Right hindlimb (tissue), 1 donor: ENCODE measurements at places on chromosomes 16 and 17.

DNA sequence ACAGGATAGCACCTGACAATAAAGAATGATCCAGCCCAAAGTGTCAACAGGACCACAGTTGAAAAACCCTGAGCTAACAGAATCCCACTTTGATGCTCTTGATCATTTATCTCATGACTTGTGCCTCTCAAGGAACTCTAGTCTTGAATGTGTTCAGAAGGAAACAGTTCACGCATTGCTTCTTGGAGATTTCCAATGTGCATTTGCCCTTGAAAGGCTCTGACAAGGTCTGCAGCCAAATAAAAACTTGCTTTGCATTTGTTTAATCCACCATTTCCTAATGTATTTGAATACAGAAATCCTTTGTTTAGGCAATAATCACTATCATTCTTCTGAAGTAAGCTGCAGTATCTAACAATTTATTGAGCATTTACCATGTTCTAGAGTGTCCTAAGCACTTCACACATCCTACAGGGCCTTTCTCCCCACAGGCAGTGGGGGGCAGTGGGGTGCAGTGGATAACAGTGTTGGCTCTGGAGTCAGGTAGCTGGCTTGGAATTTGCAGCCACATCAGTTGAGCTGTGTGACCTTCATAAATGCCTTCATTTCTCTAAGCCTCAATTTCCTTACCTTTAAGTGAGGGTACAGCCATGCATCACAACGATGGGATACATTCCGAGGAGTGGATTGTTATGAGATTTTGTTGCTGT is 239.7 kb downstream of the XYLT1 start:
- DNase-seq: no peak

DNA sequence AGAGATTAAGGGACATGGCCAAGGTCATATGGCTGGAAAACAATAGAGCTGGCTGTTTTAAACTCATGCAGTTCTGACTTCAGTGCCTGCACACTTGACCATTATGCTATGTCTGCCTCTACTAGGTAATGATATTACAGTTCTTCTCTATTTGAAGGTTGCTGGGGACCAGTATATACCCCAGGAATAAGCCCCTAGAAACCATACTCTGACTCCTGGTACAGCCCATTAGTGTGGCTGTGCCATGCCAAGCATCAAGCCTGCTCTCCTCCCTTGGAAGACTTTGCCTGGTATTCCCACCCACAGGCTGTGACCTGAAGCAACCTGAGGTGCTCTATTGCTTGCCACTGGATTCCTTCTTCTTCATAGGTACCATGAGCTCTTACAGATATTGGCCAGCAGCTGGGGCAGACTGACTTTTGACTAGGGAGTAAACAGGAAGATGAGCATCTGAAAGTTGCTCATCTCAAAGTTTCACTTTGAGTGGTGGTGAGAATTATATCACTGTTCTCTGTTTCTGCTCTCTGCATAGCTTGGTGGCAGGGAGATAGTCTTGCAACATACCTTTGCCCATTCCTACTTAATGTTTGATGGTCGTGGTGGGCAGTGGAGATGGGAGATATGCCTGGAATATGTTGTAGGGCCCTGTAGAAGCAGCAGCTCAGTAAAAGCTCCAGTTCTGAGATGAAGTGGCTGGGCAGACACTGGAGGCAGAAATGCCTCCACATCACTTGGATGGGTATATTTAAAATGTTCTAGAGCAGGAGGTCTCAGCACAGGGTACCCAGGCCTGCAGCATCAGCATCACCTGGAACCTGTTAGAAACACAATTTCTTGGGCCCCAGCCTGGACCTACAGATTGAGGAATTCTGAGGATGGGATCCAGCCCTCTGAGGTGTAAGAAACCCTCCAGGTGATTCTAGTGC is 274.7 kb downstream of the HS3ST4 start:
- DNase-seq: no peak

DNA sequence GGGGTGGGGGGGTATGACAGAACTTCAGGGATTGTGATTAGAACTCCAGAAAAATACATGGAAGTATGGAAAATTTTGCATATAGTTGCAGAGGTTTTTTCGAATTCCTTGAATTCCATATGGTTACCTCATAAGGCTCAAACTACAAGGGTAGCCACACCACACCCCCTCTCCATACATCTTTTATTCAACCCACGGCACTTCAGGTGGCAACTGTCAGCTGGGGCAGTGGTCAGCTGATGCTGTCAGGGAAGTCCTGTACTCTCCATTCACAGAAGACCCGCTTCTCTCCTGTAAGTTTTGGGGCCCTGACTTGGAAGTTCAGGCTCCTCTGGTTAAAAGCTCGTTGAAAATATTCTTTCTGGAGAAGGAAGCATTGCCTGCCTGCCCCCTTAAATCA is 57.5 kb upstream of the CLEC19A start:
- DNase-seq: no peak

DNA sequence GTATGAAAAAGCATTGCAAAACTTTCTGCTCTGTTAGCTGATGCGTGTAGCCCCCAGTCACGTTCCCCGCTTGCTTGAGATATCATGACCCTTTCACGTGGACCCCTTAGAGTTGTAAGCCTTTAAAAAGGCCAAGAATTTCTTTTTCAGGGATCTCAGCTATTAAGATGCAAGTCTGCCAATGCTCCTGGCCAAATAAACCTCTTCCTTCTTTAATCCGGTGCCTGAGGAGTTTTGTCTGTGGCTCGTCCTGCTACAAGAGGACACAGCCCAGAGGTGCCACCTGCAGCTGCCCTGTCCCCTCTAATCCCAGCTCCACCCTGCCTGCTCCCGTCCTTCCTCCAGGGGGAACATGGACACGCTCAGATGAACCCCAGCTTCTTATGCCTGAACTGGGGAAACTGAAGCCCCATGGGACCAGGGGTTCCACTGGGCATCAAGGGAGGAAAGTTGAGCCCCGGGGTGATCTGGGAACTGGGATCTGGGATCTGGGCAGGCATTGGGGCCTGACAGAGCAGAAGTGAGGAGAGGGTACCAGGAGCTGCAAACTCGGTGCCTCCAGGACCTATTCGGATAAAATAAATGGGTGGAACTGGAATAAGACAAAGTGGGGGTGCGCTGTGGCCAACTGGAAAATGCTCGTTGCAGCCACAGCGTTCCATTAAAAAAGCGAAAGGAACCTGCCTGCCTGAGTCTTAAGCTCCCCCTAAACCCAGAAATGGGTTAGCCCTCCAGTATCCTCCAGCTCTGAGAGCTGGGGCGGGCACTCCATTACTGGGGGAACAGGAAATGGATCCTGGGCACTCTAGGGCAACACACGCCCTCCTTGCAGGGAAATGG is 19.7 kb downstream of the QPRT start:
- DNase-seq: no peak

- DNase-seq: no peak
Measured at GRCh38 chr17:37742116-37742761, 2.6 kb downstream of the HNF1B start.

DNA sequence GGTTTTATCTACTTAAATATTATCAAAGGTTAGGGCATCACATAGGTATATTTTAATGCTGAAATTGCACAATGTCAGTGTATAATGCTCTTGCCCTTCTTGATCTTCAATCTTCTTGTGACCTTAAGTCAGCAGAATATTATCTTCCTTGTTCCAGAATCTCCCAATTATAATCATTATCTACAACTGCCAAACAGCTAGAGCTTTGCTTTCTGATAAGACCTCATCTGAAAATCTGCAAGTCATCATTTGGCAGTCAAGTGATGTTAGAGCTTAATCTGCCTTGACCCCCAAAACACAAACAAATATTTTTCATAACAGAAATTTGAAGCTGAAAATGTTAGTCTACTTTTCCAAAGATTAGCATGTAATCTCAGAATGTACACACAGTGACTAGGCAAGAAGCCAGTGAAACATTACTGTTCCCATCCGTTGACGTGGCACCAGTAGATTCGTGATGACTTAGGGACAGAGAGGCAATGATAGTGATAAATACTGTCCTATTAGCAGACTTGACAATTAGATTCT is 19.8 kb downstream of the REXO5 start:
- no peak for DNase-seq

DNA sequence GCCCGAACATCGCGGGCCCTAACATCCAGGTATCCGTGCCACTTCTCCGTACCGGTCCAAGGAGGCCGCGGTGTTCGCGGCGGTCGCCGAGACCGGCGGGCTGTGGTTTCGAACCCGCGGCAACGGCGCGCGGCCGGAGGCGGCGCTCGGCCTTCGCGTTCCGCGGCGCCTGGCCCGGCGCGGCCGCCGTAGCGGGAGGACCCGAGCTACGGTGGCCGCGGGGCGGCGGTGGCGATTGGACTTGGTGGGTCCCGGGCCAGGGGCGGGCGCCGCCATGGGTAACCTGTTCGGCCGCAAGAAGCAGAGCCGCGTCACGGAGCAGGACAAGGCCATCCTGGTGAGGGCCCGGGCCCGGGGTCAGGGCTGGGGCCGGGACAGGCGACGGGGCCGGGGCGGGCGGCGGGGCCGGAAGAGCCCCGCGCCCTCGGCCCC is at the start of gene CHMP6:
CHMP6 (plus strand) TSS at position 197 of the 432 bp plus-strand sequence; CDS start at position 275, 78 bp downstream.
- DNase-seq: peak; percentile 84

GRCh38 chr17:13429201-13429600 is 172.5 kb downstream of the HS3ST3A1 start:
- no peak for DNase-seq

DNA sequence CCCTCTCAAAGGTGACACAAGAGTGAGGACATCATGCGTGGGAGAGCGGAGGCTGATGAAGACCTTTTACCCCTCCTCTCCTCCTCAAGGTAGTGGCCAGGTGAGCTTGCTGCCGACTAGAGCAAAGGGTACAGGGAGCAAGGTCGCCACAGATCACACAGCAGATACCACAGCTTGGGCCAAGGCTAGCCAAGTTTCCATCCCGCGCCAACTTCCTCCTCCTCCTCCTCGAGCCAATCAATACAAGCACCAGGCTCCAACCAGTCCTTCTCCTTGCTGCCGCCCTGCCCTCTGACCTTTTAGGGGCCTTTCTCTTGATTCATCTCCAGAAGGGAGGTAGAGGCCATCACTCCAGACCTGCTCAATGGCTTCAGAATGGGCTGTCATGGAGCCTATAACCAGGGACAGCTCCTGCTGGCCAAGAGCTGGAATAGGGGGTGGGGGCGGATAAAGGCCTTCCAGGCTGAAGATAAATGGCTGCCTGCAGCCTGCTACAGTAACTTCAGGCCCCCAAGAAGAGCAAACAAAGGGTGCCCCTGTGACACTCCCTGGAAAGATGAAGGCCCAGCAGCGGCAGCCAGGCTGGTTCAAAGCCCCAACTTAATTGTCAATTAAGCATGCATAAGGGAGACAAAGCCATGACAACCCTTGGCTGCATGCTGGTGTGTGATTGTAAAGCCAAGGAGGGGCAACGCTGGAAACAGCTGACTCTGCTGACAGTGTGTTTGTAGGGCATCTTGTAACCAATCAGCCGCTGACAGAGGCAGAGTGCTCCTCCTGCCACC is 17.8 kb downstream of the HNF1B start:
- DNase-seq: no peak

DNA sequence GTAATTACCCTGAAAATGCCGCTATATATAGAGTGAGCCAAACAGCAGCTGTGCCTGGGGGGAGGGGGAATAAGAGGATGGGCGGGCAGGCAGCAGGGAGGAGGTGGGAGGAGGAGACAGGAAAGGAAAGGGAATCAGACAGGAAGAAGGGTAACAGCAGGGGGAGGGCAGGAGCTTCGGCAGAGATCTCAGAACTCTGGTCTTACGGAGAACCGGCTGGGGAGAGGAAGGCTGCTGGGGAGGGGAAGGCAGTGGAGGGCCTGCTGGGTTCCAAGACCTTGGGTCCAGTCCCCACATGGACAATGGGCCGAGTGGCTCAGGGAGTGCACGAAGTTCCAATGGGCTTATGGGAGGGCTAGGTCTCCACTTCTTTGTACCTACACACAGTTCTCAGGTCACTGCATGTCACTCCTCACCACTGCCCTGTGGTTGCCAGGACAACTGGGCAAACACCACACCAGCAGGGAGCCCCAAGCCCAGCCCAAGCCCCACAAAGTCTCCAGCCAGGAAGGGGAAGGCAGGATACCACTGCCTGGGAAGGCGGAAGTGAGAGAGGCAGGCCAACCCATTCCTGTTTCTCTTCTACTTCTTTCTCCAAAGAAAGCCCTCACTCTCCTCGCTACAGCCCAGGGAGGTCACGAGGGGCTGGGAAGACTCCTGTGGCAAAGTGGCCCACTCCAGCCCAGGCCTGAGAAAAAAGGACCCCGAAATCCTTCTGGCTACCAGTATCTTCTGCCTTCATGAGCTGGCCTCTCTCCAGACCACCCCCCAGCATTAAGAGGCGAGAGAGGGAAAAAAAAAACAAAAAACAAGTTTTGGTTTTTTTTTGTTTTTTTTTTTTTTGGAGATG is 25.3 kb downstream of the G6PC3 start:
- DNase-seq: peak; percentile 95

GRCh38 chr16:71568551-71568950 is 8.3 kb downstream of the TAT start:
- DNase-seq: no peak

GRCh38 chr16:2280981-2281542 is 13.1 kb upstream of the RNPS1 start:
- DNase-seq: no peak

DNA sequence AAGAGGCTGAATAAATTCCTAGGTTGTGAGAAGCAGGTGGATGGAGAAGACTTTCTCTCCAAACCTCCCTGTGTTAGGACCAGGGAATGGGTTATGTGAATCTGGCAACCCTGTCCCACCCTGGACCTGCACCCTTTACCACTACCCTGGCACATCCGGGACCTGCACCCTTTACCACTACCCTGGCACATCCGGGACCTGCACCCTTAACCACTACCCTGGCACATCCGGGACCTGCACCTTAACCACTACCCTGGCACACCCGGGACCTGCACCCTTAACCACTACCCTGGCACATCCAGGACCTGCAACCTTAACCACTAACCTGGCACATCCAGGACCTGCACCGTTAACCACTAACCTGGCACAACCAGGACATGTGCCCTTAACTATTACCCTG is 207.0 kb upstream of the CACNG3 start:
- DNase-seq: no peak

DNA sequence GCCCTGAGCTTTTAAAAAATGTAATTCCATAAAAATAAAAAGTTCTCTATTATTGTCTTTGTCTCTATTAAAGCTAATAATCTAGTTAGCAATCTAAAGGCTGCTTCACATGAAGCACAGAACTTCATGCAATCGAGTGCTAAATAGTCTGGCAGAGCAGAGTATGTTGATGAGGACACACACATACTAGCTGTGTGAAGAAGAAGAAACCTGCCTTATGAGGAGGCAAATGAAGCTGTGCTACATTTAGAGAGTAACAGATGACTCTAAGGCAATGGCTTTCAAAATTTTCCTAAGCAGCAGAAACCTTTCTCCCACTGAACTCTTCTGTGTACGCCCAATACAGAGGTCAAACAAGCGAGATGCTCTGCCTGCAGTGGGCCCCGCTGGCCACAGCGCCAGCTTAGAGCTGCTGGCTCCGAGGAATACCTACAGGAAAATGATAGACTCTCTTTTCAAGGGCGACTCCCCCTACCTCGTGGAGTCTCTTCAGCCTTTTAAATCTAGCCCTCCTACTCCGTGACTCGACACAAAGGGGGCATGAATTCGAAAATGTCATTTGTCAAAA is 39.2 kb downstream of the GNA13 start:
- DNase-seq: no peak

GRCh38 chr16:24009955-24010354 is 174.2 kb downstream of the PRKCB start:
- DNase-seq: no peak
